H1 (cell line): ENCODE measurements at places on chromosomes 13 and 19. TPM values are rescaled to one million over a fixed set of nuclear protein-coding genes. Genes with fewer than 3 reads are reported as not detected.

The ZFP14 gene
- 1.1 and 1.7 TPM in 2 replicates for polyA plus RNA-seq

The LRRC25 gene
- polyA plus RNA-seq: 0.31 and 0.41 TPM in 2 replicates

DNA sequence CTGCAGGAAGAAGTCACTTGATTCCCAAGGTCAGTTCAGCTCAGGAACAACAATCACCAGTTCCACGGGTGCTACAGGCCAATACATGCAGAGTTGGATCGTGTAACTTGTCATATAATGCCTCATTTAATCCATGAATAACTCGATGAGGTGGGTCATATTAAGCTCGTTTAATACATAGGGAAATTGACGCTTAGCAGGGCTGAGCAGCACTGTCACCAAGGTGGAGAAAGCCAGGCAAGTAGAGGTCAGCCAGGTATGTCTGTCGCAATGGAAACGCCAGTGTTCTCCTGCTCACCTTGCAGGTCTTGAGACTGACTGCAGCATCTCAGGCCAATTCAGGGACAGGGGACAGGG lies 52.3 kb downstream of the CCDC70 start:
- no peaks in the 10 kb centered on the region for H3K27me3 ChIP-seq
- no peak for DNase-seq
- H3K27ac ChIP-seq: no peak overlapping the region

DNA sequence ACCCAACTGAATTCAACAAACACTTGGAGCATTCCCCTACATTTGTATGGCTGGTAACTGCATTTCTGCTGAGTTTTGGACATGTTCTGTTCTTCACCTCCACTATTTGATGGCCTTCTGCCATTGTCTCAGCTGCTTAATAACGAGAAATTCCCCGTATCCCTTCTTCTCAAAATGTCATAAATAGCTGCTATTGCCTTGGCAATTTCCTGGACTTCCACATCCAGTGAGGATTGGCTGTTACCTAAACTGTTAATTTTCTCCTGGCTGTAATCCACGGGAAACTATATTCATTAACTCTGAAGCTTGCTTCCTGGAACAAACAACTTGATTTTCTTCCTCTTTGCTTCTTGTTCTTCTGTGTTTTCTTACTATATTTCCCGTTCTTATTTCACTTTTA lies 69.5 kb upstream of the TDRD3 start:
- no peak for DNase-seq
- no peaks in the 10 kb centered on the region for H3K36me3 ChIP-seq
- no peak overlapping the region for H3K27ac ChIP-seq
- no peak overlapping the region for H3K4me3 ChIP-seq
- H3K27me3 ChIP-seq: no peaks in the 10 kb centered on the region
- no peaks in the 10 kb centered on the region for H3K4me1 ChIP-seq

DNA sequence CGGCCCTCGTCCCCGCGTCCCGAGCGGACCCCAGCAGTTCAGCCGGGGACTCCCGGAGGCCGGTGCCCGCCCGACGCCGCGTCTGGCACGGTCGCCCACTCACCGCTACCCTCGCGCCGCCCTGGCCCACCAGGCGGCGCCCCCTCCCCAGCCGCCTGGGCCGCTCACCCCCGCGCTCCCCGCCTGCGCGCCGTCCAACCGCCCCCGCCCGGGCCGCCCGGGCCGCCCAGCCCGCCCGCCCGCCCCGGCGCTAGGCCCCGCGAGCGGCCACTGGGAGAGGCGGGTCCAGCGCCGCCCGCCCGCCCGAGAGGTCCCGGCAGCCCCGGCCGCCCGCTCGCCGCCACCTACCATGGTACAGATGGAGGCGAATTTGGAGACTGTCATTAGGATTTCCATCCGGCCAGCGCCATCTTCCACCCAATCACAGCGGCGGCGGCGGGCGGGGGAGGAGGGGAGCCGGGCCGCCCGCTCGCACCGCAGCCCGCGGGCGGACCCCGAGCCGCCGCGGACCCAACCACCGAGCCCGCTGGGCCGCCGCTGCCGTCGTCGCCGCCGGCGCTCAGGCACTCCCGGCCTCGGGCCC lies at the start of gene USP12:
USP12 (minus strand) TSS at position 568 of the 583 bp plus-strand sequence; CDS start at position 396, 172 bp downstream.
- peak within 1 kb of the TSS; percentile 63; the same call in 1 of the 2 replicates for H3K27ac ChIP-seq
- no peaks in the 10 kb centered on the region for H3K36me3 ChIP-seq
- peak within 1 kb of the TSS; percentile 57 for H3K4me3 ChIP-seq
- H3K27me3 ChIP-seq: no peaks in the 10 kb centered on the region

The TJP3 gene
- 17.1 and 30.2 TPM in 2 replicates for polyA plus RNA-seq
